ENCODE measurements at places on chromosomes 3 and 15.

DNA sequence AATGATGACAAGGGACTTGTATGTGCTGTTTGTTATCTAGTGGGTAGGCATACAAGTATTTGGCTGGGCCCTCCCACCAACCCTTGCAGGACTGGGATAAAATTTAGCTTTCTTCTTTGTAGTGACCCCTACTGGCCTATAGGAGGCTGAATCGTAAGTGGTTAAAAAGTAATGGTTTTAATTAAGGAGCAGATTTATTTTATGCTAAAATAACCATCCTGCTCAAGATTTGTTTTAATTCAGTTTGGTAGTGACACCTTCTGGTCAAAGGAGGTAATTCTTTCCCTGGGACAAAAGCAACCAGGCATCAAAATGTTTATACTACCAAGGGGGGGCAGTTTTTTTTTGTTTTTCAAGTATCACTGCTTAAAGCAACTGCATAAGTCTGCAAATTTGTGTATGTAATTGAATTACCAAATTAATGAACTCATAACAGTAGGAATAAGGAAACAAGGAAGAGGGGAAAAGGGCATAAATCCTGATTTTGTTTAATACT, 70.7 kb downstream of the TOP2B start:
- no peak for DNase-seq

DNA sequence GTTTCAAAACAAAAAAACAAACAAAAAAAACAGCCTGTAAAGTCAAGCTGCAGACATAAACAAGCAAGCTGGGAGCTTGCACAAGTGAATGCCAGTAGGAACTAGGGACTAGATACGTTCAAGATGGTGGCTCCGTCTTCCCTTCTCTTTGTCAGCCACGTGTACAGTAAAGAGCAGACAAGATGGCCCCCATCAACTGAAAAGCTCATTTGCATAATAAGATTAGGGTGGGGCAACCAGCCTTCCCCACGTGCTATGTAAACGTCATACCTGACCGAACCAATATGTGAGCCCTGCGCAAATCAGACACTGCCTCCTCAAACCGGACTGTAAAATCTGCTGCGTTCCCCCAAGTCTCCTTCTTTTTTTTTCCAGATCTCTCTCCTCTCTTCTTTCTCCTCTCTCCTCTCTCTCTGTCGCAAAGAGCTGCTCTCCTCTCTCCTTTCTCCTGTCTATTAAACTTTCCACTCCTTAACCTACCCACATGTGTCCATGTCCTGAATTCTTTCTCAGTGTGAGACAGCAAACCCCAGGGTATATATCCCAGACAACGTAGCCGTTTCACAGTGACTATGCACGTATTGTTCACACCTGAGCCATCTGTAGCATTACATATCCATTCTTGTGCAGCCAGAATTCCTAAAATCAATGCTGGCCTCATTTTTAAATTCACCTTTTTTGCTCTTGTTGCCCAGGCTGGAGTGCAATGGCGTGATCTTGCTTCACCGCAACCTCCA, 31.2 kb upstream of the FXR1 start:
- DNase-seq: no peak

- no peak for DNase-seq
These were observed 32.7 kb upstream of the PLSCR5 start for GRCh38 chr3:146637871-146638270.

DNA sequence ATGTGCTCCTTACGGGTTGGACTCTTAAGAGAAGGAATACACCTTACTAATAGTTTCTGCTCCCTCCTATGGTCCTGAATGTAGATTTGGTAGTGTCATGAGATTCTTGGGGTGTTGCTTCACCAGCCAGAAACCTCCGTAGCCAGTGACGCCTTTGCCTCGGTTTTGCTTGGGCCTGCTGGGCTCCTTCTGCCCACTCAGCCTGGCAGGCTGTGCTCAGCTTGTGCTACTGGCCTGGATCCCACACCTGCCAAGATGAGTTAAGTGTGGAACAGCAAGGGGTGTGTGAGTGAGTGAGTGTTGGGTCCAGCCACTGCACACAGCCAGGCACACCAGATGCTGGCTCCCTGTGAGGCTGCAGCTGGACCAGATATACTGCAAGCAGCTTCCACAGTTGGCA, 560.1 kb downstream of the NLGN1 start:
- DNase-seq: no peak

DNA sequence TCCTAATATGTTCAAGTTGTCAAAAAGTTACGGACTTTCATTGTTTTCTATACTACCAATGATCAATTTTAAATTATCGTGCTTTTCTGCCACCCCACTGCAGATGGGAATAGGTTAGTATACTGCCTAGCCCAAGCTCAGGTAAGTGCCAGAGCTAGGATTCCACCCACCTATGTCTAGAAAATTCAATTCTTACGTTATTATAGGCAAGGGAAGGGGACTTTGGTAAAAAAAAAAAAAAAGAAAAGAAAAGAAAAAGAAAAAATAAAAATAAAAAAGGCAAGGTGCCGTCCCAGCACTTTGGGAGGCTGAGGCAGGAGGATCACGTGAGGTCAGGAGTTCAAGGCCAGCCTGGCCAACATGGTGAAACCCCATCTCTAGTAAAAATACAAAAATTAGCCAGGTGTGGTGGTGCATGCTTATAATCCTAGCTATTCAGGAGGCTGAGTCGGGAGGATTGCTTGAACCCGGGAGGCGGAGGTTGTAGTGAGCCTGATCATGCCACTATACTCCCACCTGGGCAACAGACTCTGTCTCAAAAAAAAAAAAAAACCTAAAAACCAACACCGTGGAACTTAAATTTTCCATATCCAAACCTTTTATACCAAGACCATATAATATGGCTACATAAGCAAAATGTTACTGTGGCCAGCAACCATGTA, 1.3 kb downstream of the RPL22L1 start:
- no peak for DNase-seq

DNA sequence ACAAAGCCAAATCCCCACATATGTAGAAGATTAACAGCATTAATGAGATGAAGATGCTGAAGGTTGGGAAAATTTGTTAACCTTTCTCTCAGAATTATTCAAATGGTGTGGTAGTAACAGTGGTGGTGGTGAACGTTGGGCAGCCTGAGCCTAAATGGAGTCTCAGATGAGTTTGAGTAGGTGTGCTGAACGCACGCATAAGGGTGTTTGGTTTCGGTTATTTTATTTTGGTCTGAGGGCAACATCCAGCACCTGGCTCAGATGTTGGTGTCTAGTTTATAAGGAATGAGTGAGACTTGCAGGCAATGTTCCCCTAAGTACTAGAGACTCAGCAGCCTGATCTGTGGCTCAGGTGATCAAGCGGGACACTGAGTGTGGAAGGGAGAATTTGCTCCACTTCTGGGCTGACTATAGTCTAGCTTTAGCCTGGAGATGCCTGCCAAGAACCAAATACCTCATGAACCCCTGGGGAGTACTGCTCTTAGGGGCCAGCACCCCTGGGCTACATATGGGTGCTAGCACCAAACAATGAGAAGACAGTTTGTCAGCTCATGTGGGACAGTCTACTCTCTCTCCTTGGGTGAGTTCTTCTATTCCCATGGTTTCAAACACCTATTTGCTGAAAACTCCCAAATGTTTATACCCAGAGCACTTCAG, 39.5 kb upstream of the ATP2C1 start:
- no peak for DNase-seq

- DNase-seq: no peak
These were observed 285.5 kb downstream of the SLC9A9 start for GRCh38 chr3:143562789-143563188.

DNA sequence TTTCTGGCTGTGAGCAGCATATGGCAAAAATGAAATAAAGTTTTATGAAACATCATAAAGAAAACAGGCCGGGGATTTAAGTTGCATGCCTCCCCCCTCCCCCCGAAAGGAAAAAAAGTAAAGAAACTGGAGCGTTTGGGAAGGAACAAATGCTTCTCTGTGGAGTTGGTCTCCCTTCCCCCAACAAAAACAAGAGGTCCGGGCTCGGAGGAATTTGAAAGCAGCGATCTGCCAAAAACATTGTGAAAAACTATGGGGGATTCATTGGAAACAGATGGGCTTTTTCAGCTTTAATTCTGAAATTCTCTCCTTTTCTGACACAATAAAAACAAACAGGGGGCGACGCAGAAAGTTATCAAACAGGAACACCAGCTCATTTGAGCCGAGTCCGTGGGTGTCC, 17.0 kb downstream of the RGMA start:
- no peak for DNase-seq

DNA sequence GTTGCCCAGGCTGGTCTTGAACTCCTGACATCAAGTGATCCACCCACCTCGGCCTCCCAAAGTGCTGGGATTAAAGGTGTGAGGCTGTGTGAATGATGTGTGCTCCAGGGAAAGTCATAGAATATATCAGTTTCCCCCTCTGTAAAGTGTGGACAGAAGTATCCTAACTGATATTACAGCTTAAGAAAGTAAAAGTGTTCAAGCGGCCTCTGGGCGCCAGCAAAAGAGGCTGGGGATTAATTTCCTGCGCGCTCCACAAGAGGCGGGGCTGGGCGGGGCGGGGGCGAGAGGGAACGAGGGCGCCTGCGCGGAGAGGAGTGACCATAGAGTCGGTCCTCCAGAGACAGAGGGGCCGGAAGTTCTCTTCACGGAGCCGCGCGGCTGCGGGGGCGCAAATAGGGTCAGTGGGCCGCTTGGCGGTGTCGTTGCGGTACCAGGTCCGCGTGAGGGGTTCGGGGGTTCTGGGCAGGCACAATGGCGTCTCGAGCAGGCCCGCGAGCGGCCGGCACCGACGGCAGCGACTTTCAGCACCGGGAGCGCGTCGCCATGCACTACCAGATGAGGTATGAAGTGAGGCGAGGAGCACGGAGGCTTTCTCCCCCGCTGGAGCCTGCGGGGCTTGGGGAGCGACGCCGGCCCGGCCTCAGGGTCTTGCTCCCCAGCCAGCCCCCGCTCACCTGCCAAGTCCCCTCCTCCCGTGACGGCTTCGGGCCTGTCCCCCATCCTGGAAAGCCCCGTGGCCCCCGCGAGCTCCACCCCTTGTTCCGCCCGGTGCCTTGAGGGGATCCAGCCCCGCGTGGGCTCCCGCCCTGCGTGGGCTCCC, at the start of gene JAGN1:
Gene JAGN1 (plus strand): TSS at position 362 of the 823 bp plus-strand sequence. CDS start 113 bp downstream, at position 475.
- DNase-seq: peak; percentile 77

GRCh38 chr15:36882487-36883131, 217.7 kb downstream of the MEIS2 start:
- no peak for DNase-seq

GRCh38 chr3:168544097-168544957, 448.6 kb upstream of the GOLIM4 start:
- no peak for DNase-seq

DNA sequence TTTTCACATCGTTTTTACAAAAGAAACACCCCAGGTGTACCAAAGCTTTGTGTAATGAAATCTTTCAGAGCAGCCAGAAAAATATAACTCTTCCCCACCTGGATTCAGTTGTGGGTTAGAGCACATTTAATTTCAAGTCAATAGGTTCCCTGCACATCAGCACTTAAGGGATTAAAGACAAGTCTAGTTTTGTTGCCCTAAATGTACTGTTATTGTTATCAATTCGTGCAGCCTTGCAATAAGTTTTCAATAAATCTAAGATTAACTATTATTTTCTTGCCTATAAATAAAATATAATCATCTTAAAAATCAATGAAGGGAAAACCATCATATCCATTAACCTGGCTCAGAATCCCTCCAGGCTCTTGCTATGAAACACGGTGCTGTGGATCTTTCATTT, 172.5 kb upstream of the CDIN1 start:
- DNase-seq: no peak

- no peak for DNase-seq
These were observed 111.0 kb upstream of the TRPM1 start for GRCh38 chr15:31212326-31213080.

DNA sequence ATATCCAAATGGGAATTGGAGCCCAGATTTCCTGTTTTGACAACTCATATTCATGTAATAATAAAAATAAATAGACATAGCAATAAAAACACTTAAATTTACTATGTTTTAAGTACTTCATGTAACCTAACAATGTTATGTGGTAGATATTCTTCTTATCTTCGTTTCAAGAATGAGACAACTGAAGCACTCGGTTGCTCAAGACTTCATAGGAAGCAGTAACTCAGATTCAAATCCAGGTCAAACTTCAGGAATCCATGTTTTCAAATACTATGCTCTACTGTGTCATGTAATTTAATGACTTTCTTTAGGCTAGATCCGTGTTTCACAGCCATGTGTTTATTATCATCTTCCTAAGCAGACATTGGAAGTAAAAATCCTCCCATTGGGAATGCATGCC, 492.2 kb downstream of the CNTN3 start:
- no peak for DNase-seq

DNA sequence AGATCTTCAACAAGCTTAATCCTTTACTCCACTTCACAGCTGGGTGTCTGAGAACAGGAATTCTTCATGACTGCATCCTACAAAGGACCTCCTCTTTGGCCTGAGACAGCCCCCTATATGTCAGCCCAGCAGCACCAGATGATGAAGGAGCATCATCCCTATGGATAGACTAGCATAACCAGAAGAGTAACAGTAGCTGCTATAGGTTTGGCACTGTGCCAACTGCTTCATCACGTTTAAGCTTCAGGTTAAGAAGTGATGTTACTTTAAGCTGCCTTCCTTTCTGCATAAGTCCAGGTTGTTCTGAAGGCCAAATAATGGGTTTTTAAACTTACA, 50.6 kb downstream of the CMSS1 start:
- peak; percentile 46 for DNase-seq

GRCh38 chr15:31396881-31397560, 70.4 kb downstream of the KLF13 start:
- DNase-seq: peak; percentile 81

- DNase-seq: no peak
These were observed 154.2 kb downstream of the IMPG2 start for GRCh38 chr3:101166150-101166549.

- DNase-seq: no peak
These were observed 1.2 kb downstream of the GBE1 start for GRCh38 chr3:81760215-81760614.

DNA sequence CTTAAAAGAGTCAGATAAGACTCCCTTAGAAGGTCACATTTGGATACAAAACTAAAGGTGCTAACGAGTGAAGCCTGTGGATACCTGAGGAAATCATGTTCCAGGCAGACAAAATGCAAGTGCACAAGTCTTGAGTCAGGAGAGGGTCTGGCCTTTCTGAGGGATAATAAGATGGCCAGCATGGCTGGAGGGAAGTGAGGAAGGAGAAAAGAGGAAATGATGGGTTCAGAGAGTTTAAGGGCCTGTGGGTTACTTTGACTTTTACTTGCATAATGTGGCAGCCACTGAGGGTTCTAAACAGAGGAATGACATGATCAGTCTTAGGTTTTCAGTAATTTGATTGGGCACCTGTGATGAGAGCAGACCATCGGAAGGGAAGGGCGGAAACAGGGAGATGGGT, 3.5 kb upstream of the ROPN1B start:
- no peak for DNase-seq

- DNase-seq: peak; percentile 83
These were observed 10.8 kb downstream of the CMTM8 start for GRCh38 chr3:32249184-32249782.

GRCh38 chr3:184129012-184129411, 6.1 kb upstream of the EIF2B5 start:
- peak; percentile 44 for DNase-seq

DNA sequence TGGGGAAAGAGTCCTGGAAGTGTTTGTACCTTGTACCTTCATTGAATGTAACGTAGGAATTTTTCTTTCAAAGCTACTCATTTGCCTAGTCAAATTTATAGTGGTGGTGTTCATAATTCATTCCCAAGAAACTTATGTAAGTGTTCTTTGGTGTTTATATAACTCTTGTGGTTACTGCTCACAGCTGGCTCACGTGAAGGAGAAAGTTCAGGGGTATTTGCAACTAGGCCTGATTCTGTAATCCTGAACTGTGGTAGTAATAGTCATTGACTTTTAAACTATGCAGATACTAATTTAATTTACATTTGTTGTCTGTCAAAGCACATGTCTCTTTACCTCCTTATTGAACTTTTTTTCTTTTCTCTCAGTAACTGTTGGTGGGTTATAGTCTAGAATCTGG, 50.5 kb upstream of the TEX264 start:
- DNase-seq: no peak

- DNase-seq: peak; percentile 23
These were observed 743.7 kb upstream of the NECTIN3 start for GRCh38 chr3:110327870-110328269.
